ENCODE measurements at places on chromosomes 2 and 18.
A peak's percentile ranks its signal among the peaks of the same experiment; 100 is the strongest.

- DNase-seq: no peak
These were observed 7.1 kb upstream of the NAPG start for GRCh38 chr18:10518595-10519255.

GRCh38 chr2:227870710-227871374 lies 589 bp upstream of the DAW1 start:
- DNase-seq: no peak

GRCh38 chr2:217943446-217944321 lies 59.1 kb downstream of the TNS1 start:
- no peak for DNase-seq

GRCh38 chr18:52391810-52392559 lies 52.0 kb downstream of the DCC start:
- no peak for DNase-seq

DNA sequence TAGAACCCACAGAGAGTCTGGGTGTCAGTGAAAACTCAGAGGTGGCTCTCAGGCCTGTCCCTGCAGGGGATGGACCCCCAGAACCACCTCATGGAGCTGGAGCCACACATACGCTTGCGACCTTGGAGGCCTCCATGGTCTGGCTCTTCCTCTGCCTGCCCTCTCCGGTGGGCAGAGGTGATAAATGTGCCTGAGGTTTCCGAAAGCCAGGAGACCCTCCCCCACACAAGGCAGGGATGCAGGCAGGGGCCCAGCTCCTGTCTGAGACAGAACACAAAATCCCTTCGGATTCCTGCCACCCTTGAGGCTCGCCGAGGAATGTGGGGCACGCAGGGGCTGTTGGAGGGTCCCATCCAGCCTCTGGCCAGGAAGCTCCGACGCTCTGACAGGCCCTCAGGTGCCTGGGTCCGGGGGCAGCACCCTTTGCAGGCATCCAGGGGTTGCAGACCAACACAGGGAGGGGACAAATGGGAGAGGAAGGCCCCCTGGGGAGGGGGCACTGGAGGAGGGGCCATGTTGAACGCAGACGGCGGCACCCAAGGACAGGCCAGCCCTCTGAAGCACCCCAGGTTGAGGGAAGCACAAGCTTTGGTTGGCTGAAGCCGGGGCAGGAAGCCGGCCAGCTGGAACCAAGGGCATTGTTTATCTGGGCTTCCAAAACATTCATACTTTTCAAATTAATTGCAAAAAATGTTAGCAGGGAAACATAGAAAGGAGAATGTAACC lies 4.1 kb upstream of the SNED1 start:
- DNase-seq: no peak

DNA sequence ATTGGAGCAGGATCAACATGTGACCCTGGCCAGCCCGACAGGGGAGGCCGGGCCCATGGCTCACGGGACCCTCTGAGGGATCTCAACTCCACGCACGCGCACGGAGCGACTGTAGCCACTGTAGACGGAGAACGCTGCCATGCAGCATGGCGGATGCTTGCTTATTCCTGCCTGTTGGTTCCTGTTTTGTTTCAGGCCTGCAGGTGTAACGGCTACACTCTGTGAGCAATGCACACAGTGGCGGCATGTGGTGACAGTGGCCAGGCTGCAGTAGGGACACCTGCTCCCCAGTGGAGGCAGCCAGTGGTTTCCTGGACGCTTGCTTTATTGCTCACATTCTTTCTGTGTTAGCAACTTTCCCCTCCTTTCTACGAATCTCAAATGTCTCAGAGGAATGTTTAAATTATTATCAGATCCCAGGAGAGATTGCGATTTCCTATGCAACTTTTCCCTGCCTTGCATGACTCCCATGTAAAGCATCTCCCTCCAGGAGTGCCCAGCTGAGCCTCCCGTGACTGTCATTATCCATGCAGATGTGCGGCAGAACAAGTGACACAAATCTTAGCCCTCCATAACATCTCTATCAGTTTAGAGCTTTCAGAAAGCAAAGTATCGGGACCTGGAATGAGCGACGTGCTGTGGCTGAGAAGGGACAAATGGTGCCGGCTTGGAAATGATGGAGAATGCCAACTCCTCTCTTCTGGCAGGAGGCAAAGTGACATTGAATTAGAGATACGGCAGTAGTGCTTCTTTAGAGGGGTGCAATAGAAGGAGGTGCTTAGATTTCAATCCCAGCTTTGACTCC lies 209.7 kb downstream of the ASB1 start:
- DNase-seq: no peak

DNA sequence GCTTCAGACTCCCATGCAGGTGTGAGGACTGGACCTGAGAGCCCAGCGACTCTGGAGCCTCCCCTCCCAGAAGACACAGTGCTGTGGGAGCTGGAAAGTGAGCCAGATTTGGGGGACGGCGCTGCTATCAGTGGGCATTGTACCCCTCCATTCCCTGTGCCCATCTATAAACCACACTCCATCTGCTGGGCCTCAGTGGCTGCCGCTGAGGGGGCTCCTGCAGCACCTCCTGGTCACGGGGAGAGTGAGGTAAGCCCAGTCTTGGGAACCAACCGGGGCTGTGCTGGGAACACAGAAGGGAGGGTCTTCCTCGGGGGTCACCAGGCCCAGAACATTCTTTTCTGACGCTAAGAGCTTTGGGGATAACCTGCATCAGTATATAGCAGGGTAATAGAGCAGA lies 9.5 kb downstream of the PSD4 start:
- DNase-seq: no peak

DNA sequence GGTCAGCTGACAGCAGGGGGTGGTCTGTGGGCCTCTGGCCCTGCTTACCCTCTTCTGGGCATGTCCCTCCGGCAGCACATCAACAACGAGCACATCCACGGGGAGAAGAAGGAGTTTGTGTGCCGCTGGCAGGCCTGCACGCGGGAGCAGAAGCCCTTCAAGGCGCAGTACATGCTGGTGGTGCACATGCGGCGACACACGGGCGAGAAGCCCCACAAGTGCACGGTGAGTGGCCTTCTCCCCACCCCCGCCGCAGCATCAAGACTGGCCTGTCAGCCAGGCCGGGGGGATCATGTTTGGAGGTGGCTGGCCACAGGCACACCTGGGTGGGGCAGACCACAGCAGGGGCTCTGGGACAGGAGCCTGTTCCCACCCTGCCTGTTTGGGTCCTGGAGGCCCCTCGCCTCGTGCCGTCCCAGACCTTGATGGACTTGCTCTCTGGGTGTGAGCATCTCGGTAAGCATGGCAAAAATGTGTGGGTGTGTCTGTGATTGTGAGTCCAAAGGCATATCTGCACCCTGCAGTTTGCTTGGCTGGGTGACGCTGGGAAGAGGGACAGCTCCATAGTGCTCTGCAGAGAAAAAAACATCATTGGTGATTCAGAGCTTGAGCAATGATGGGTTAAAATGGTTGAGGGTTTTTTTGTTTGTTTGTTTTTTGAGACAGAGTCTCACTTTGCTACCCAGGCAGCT lies 242.8 kb downstream of the GLI2 start:
- no peak for DNase-seq

GRCh38 chr2:128558441-128558840 lies 239.8 kb upstream of the HS6ST1 start:
- no peak for DNase-seq

GRCh38 chr2:101884423-101884822 lies 107.3 kb upstream of the IL1R2 start:
- no peak for DNase-seq

GRCh38 chr2:241733391-241734207 lies 831 bp upstream of the D2HGDH start:
- DNase-seq: no peak

DNA sequence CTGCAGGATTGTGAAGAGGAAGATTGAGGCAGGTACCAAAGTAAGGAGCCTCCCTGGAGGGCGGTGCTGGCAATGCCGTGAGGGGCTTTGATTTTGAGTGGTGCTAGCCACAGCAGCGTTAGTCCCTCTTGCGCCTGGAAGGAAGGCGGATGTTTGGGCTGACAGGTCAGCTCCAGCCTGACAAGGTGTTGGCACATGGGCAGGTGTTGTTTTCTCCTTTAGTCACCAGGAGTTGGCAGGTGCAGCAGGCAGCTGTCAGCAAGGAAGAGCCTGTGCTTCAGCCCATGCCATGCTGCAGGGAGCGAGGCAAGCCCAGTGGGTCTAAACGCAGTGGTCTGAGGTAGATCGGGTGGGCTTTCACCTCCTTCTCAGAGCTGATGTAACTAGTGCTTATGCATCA lies 8.5 kb downstream of the SEC11C start:
- DNase-seq: no peak

GRCh38 chr18:58544179-58544578 lies 84.7 kb downstream of the ALPK2 start:
- no peak for DNase-seq

DNA sequence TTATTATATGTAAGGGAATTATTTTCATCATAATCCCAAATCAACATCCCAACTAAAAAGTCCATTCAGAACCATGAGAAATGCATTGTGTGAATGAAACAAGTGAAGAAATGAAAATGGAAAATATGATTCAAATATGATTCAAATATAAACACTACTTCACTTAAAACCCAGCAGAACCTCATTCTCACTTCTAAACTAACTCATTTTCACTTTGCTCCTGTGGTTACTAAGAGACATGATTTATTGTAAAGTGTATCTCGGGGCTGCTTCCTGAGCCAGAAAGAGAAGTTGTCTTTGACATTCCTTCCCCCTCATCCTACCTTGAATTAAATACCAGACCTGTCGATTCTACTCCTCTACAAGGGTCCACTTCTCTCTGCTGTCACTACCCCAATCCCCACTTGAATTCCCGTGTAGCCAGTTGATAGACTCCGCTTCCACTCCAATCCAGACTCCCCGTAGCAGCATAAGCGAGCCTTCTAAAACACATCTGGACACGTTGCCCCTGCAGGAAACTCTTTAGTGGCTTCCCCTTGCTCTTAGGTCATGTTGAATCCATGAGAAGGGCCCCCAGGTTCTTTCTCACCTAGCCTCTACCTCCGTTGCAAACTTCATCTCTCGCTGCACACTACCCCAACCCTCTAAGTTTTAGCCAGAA lies 697.0 kb upstream of the ID2 start:
- DNase-seq: no peak

GRCh38 chr2:115584507-115584906 lies 1142.1 kb downstream of the DPP10 start:
- no peak for DNase-seq

- DNase-seq: no peak
These were observed 66.2 kb upstream of the MCFD2 start for GRCh38 chr2:46981662-46982350.

DNA sequence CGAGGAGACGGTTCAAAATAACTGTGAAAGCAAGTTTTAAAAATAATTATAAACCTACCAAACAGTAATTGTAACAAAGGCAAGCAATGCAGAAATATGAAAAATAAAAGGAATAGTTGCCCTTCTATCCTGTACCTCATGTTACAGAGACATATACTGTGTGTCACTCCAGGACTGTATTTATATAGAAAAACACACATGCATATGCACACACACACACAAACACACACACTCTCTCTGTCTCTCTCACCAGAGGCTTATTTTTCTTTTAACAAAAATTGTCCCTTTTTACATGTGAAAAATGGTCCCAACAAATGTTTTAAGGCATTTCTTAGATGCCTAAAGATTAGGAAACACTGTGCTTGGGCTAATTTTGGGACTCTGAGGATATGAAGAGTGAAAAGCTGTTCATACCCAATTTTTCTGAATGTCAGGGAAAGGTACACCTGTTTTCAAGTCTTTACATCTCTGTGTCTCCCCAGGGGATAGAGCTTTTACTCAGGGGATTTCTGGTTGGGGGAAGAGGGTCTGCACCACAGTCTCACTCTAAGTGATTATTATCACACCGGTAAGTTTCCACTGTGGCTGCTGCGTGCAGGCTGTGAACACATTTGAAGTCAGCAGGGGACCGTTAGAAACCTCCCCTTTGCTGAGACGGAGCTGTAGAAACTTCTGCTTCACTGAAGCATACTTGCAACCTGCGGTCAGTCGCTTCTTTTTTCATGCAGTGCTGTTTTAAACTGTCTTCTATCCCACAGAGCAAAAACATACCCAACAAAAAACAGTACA lies 51.4 kb upstream of the SPAG16 start:
- peak; percentile 12 for DNase-seq

DNA sequence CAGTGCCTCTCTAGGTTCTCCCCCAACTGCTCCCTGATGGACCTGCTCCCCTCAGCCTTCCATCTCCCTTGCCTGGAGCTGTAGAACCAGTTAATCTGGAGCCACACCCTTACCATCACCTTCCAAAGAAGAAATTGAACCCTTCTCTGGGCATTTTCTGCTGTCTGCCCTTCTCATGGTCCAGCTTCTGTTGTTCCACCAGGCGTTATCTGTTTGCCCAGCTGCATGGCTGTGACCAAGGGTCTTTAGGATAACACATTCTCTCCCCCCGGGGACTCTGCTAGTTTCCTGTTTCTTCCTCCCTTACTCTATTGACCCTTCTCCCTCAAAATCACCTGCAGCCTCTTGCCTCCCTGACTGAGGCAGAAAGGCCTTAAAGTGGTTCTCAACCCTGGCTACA lies 3.2 kb upstream of the ANKRD53 start:
- DNase-seq: no peak

- peak; percentile 82 for DNase-seq
These were observed 1.0 kb downstream of the CXCR4 start for GRCh38 chr2:136116813-136117390.

DNA sequence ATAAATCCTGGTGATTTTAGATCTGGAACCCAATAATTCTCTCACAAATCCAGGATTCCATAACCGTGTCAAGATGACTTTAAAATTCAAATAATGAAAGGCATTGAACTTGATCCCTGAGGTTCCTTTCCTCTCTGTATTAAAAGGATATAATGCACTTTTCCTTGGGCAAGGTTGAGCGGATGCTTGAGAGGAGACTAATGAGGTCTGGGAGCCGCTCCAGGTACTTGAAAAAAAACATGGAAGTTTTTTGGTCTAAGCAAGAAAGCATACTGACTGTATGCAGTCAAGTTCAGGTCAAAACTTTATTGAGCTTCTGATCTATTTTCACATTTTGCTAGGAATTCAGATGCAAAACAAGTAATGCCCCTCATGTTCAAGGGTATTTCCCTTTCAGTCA lies 318.5 kb downstream of the RAD51AP2 start:
- DNase-seq: no peak

DNA sequence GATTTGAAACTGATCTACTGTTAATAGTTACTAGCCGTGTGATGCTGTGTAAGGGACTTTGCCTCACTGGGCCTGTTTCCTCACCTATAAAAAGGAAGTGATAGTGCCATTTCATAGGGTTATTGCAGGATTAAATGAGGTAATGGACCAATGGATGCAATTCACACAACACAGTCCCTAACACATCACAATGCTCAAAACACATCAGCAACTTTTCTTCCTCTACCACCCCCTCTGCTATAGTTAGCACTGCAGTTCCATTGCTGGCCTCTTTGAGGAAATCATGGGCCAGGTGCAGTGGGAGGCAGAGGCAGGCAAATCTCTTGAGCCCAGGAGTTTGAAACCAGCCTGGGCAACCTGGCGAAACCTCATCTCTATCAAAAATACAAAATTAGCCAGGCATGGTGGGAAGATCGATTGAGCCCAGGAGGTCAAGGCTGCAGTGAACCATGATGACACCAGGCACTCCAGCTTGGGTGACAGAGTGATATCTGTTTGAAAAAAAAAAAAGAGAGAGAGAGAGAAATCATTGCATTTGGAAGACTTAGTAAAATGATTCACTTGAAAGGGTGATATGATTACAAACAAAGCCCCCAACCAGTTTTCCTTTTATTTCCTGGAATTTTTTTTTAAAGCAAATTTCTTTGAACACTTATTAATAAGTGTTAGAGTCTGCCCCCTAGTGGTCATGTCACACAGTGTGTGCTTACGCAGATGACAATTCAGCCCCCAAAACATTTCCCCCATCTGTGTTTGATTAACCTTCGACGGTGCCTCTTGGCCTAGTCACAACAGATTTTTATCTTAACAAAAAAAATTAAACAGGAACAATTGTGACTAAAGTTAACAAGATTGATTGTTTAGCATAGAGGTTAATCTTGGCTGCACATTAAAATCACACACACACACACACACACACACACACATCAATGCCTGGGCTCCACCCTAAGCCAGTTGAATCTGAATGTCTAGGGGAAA lies 88.6 kb upstream of the BCL11A start:
- no peak for DNase-seq

Measured in T-helper 2 cell (primary cell).